Adrenal gland (tissue), 19 donors: ENCODE measurements at places on chromosomes 16 and 17. TPM values are rescaled to one million over a fixed set of nuclear protein-coding genes. Genes with fewer than 3 reads are reported as not detected.

- no peak for DNase-seq
Measured at GRCh38 chr17:78864117-78864516, 23.5 kb upstream of the USP36 start.

DNA sequence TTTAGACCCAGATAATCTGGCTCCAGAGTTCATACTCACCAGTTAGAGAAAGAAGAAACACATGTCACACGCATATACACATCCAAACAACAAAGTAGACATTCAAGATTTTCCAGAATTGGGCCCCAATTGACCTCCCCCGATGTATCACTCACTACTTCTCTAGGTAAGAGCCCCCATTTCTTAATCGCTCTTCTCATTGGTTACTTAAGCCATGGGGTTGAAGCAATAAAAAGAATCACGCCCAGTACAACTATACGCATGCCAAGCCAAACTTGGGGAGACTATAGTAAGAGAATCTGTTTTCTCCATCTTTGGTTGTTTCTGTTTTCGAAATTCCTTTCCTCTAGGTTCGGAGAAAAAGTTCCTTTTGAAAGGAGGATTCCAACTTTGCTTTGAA, 565 bp downstream of the DDX52 start:
- no peak for DNase-seq

DNA sequence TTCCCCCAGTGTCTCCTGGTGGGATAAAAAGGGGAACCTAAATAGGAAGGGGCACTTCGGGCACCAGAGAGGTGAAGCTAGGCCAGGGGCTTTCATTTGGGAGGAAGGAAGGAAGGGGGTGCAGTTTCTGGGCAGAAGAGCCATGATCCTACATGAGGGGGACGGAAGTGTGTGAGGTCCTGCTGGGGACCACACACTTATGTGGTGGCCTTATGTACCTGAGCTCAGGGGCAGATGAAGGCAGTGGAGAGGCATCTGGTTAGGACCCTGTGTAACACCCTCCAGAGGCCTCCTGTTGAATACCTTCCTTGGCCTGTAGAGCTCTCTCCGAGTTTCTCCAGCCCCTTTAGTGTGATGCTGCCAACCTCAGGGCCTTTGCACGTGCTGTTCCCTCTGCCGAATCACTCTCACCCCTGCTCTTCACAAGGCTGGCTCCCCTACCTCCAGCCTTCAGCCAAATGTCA, 21.2 kb downstream of the IGFBP4 start:
- no peak for DNase-seq

GRCh38 chr17:50817838-50818237, 17.5 kb upstream of the WFIKKN2 start:
- DNase-seq, result no peak

The KRT39 gene
- not detected for total RNA-seq
